ENCODE measurements at places on chromosomes 1 and 21. TPM values are rescaled to one million over a fixed set of nuclear protein-coding genes. Genes with fewer than 3 reads are reported as not detected.

- peak overlapping the region; percentile 25 for H3K4me3 ChIP-seq
- no peaks in the 10 kb centered on the region for H3K36me3 ChIP-seq
- DNase-seq, result no peak
- H3K27me3 ChIP-seq, result no peaks in the 10 kb centered on the region
- peaks cover 8% of the 10 kb centered on the region for H3K4me1 ChIP-seq
- H3K27ac ChIP-seq, result no peak overlapping the region
These were observed 460 bp upstream of the ADORA1 start for GRCh38 chr1:203126866-203127665.

DNA sequence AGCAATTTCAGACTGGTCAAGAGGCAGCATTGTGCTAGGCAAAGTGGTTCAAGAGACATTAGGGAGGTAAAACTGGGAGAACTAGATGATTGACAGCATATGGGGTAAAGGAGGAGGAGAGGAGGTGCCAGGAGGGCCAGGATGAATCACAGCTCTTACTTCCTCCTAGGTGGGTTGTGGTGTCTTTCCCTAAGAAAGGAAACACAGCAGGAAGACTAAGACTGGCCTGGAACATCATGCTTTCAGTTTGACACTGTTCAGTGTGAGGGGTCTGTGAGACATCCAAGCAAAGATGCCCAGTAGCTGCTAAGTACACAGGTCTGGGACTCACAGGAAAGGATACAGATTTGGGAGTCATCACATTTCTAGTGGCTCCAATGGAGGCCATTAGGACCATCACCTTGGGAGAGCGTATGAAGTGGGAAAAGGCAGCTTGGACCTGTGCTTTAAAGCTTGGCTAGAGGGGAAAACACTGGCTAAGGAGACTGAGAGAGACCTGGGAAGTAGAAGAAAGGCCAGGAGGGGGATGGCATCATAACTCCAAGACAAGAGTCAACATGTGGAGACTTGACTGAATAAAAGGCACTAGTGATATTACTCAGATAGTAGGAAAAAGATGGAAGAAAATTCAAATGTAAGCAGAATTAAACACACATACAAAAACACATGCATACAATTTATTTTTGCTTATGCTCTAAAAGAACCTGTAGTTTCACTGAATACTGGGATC lies 17.3 kb downstream of the CD58 start:
- no peaks in the 10 kb centered on the region for H3K27me3 ChIP-seq
- no peaks in the 10 kb centered on the region for H3K36me3 ChIP-seq
- H3K4me3 ChIP-seq, result no peak overlapping the region
- no peak for DNase-seq
- no peaks in the 10 kb centered on the region for H3K4me1 ChIP-seq
- no peak overlapping the region for H3K27ac ChIP-seq

- H3K27ac ChIP-seq, result no peak overlapping the region
- no peak for DNase-seq
- H3K4me3 ChIP-seq, result no peak overlapping the region
- H3K4me1 ChIP-seq, result no peaks in the 10 kb centered on the region
These were observed 42.2 kb downstream of the SPATA17 start for GRCh38 chr1:217673387-217673786.

GRCh38 chr1:101025283-101025656 lies 314 bp downstream of the DPH5 start:
- H3K27me3 ChIP-seq, result no peaks in the 10 kb centered on the region
- H3K27ac ChIP-seq, result no peak overlapping the region
- no peaks in the 10 kb centered on the region for H3K36me3 ChIP-seq
- DNase-seq, result no peak
- H3K4me3 ChIP-seq, result peak overlapping the region; percentile 74

The EXO1 gene
- 0.15 TPM for polyA plus RNA-seq

DNA sequence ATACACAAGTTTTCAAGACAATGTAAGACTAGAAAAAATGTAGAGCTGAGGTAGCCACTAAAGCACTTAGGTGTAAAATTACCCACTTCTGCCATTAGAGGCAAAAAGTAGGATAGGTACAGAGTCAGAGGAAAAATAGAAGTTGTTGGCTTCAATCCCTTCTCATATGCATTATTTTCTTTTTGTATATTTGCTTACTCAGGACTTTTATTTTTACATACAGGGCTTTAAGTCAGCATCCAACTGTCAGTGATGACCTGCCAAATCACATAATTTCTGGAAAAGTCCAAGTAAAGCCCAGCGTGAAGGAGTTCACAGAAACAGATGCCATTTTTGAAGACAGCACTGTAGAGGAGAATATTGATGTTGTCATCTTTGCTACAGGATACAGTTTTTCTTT lies 211.0 kb upstream of the POGK start:
- H3K4me1 ChIP-seq, result no peaks in the 10 kb centered on the region
- H3K36me3 ChIP-seq, result no peaks in the 10 kb centered on the region
- no peak for DNase-seq
- H3K27me3 ChIP-seq, result no peaks in the 10 kb centered on the region
- H3K27ac ChIP-seq, result no peak overlapping the region
- no peak overlapping the region for H3K4me3 ChIP-seq

GRCh38 chr1:54114955-54115354 lies 37.8 kb downstream of the CDCP2 start:
- H3K27me3 ChIP-seq, result no peaks in the 10 kb centered on the region
- no peak overlapping the region for H3K27ac ChIP-seq
- H3K36me3 ChIP-seq, result no peaks in the 10 kb centered on the region
- no peak overlapping the region for H3K4me3 ChIP-seq

The TSTD1 gene
- 13.6 TPM for polyA plus RNA-seq

The SAMSN1 gene
- 1.3 TPM for polyA plus RNA-seq

The S100A7 gene
- not detected for polyA plus RNA-seq

DNA sequence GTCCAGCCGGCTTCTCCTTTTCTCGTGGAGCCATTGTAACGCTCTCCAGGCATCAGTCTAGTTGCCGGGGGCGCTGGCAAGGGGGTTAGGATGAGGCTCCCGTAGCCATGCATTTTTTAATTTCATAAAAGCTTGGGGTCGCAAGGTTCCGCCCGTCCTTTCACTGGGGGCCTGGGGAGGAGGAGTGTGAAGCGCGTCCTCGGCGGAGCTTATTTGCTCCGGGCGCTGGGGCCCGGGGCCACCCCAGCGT lies 1.6 kb downstream of the ADGRL2 start:
- no peak for DNase-seq
- no peaks in the 10 kb centered on the region for H3K4me1 ChIP-seq
- H3K4me3 ChIP-seq, result peak overlapping the region; percentile 49
- H3K36me3 ChIP-seq, result no peaks in the 10 kb centered on the region
- no peaks in the 10 kb centered on the region for H3K27me3 ChIP-seq

The GSTM5 gene
- 101 TPM for polyA plus RNA-seq

DNA sequence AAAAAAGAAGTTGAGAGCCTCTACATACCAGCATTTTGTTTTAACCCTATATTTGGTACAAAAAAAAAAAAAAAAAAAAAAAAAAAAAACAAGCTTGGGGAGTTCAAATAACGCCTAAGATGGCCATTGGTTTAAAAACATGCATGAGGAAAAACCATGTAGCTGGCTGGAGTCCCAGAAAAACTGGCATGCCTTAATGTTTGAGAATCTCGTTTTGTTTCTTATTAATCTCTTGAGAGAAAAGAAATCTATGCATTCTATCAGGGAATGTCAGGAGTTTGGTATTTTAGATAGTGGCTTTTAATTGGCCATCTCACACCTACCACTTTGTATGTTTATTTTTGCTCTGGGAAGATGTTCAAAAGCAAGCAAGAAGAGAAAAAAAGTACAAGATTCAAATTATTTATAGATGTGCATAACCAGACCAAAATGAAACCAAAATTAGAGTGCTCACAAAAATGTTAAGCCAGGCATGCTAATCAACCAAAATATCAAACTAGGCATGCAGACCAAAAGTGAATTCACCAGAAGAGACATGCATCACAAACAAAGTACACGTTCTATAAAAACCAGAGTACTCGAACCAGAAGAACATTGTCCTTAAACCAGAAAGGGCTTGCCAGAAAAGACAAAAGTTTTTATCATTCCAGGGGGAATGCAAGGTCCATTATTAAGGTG lies 156.6 kb downstream of the AK5 start:
- no peak for DNase-seq
- H3K27me3 ChIP-seq, result no peaks in the 10 kb centered on the region
- no peak overlapping the region for H3K27ac ChIP-seq
- no peak overlapping the region for H3K4me3 ChIP-seq
- no peaks in the 10 kb centered on the region for H3K36me3 ChIP-seq

All from ovary (tissue), 10 donors.